ENCODE measurements at places on chromosomes 7 and 10. TPM values are rescaled to one million over a fixed set of nuclear protein-coding genes. Genes with fewer than 3 reads are reported as not detected.

CRPPA gene
- 0.45 TPM for total RNA-seq

OR2A7 gene
- total RNA-seq = 1.6 TPM

PAX4 gene
- total RNA-seq = not detected

DPYSL4 gene
- total RNA-seq = 23.9 TPM

MMRN2 gene
- total RNA-seq = 1.0 TPM

DNA sequence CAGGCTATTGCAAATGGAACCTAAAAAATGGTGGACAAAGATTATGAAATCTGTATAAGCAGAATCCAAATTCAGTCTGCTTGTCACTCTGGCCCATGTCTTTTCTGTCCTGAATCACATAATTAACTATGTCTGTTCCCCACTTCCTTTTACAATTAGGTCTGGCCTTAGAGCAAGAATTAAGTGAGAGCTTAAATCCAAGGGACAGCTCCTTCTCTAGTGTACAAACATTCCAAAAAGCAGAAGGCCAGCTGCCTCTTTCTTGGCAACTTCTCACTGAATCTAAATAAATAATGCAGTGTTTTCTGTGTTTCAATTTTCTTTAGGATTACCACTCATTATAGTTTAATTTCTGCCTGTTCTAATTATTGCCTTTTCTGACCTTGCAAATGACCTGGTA lies 39.3 kb upstream of the NEBL start:
- DNase-seq = no peak

DNA sequence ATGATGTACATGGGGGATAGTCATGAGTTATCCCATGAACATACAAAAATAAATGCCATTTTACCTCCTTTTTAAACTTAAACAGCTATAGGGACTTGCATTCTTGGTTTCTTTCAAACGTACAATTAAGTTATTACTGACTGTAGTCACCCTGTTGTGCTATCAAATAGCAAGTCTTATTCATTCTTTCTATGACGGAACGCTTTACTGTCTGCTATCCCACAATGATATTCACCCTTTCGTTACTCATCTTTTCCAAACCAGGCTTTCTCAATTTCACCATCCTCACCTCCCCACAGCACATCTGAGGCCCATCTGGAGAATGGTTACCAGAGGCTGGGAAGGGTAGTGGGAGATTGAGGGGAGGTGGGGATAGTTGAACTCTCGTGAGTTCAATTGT lies 218.8 kb downstream of the PHF14 start:
- DNase-seq = no peak

DNA sequence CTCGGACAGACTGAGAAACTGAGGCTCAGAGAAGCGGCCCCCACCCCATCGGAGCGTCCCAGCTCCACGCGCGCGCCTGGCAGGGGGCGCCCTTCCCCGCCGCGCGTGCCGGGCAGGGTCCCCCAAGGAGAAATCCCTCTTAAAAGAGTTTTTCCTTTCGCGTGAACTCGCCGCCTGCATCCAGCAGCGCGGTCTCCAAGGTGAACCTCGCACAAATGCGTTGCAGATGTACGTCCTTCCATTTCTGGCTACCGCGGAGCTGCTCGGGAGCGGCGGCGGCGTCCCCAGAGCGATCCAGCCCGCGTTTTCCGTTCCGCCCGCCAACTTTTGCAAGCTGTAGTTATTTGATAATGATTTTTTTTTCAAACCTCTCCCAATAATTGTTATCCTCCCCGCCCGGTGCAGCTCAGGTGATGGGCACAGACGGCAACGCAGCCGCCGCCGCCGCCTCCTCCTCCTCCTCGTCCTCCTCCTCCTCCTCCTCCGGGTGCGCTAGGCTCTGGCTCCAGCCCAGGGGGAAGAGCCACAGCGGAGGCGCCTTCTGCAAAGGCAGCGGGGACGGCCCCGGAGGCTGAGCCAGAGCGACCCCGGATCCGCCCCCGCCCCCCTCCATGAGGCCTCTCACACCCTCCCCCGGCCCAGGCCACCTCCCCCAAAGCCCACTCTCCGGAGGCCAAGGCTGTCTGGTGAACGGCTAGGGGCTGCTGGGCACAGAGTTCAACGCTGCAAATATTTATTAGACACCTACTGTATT lies 74.0 kb upstream of the CUX1 start:
- peak; percentile 85 for DNase-seq

DNA sequence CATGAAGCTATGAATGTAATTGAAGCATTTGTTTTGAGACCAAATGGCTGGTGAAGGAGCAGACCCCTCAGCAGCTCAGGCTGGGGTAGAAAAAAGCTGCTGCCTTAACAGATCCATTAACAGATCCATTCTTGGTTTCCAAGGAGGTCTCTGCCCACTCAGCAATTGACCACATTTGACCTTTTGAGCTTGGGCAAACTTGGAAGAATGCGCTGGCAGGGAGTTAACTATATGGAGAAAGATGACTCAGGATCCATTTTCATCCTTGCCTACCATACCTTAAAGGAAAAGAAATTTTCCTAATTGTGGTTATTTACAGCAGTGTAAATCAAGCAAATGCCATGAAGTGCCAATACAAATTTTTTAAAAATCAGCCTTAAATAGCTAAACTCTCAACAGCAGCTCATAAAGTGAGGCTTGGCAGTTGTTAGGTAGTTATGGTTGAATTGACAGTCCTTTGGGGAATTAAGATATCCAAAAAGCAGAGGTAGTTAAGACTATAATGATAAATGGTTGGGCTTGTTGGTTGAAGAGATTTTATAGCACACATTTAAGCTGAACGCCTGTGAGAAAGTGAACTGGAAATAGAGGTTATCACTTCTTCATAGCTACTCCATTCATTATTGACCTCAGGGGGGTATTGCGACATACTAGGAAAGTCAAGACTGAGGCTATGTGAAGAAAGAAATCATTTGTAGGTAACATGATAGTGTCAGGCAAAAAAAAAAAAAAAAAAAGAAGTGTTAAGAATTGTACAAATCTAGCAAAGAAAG lies 83.9 kb downstream of the MKX start:
- no peak for DNase-seq

GRCh38 chr10:88270871-88271713 lies 312.0 kb downstream of the RNLS start:
- DNase-seq = no peak

DNA sequence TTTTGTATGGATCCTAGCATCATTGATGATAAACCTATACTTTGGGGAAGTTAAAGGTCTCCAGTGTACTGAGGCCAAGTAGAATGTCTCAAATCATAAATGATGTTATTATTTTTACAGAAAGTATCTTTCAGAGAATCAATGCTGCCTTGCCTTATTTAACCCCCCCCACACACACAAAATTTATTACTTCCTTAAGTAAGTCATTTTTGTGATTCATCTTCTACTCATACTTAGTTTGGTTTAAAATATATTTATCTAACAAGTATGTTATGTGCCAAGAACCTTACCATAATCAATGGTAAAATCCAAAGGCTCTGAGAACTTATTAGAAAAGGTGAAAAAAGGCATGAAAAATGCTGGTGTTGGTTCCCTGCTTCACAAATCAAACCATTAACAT lies 18.8 kb upstream of the CLDN12 start:
- no peak for DNase-seq

DNA sequence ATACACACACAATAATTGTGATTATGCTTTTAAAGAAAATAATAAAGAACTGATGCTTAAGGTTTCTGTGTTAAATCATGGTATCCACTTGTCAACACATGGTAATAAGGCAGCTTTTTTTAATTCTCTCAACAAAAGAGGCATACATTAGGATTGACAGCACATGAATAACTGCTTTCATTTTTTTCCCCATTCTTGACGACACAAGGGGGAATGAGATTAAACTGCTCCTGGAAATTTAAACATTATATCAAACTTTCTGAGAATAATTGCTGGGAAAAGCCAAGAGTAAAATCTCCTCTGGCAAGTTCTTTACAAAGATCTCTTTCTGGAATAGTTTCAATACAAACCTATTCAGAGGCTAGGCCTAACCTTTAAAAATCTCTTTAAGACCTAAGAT lies 99.0 kb upstream of the GPR22 start:
- no peak for DNase-seq

DNA sequence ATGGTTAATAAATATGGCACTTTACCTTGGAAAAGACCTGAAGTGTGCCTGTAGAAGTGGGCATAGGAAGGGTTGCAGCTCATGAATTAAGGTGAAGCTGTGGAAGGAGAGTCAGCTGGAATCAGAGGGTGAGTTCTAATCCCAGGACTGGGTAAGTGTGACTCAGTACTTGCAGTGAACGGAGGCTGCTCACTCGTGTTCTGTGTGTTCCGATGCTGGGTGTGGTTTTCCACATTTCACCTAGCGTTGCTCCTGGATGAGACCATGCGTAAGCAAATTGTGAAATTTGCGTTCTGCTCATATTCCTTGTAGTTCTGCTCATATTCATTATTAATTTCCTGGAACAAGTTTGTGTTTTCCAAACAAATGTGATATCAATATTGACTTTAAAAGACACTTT lies 22.4 kb upstream of the TMEM236 start:
- DNase-seq = no peak

DNA sequence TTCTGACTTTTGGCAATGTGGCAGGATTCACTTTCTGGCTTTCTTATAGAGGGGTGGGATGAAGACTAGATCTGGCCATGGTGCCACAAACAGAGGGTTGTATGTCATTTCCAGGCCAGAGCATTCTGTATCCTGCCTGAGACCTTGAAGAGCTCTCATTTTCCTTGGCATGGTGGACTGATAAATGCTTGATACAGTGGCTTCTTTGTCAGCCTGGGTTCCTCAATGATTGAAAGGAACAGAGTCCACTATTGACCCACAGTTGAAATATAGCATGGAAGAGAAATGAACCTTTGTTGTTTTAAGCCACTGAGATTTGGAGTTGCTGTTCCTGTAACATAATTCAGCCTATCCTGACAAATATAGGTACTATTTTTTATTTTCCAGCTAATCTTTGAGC lies 462.7 kb downstream of the SUGCT start:
- no peak for DNase-seq

GRCh38 chr10:118444069-118444468 lies 101.9 kb upstream of the FAM204A start:
- DNase-seq = no peak

DNA sequence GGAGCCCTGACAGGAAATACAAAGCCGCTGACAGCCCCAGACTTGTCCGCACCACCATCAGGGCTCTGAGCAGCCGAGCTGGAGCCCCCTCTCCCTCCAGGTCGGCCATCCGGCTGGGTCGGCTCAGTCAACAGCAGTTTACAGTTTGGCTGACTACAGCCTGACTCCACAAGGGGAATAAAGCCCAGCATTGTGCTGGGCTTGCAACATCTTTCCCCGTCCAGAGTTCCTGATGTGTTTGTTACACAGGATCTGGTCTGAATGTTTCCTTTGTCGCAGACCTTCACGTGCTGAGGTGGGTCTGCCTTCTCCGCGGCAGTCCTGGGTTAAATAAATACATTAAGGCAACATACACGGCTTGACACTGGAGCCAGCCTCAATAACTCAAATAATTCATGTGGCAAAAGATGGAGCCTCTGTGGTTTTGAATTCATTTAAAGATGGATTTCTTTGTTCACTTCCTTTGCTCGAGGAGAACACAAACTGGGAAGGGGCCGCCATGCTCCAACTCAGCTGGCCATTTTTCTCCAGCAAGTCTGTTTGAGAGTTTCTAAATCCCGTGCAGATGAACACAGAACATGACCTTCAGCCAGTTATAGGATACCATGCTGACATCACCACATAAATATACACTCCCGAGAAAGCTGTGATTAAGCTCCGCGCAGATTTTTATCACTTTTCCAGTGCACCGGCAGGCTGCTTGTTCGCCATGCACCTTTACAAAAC lies 192.1 kb downstream of the WDR11 start:
- DNase-seq = no peak

GRCh38 chr10:85781404-85781803 lies 585.2 kb downstream of the GRID1 start:
- DNase-seq = no peak

DNA sequence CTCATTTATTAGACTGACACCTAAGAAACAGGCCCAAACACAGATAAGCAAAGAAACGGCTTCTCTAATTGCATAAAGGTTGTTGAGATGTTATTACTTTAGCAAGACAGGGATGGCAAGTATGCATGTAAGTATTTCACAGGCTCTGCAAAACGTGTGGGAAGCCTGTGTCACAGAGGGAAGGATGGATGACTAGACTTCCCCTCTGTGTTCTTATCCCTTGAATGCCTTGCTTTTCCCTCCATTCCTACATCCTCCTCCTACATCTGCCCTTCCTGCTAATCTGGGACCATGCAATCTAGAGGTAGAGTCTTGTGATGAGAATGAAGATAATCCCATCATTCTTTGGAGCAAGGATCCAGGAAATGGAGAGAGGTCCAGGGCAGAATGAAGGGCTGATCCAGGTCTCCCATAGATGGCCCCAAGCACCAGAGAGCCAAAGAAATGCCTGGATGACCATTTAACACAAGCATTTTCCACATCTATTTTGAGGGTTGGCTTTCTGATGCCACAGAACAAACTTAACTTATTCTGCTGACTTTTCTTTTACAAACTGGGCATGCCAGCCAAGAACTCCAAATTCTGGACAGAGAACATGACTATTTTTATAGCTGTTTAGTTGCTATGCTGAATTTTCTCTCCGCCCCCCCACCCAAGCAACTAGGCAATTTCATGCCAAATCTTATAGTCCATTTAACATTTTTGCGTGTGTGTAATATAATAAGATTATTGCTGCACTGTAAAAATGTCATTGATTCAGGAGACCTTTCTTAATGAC lies 48.1 kb downstream of the NRP1 start:
- no peak for DNase-seq

- DNase-seq = peak; percentile 74
Observed at GRCh38 chr7:95608359-95609173, 12.2 kb upstream of the PDK4 start.

All from GM23338 (cell line).